Adrenal gland (tissue), 19 donors: ENCODE measurements at places on chromosomes 2 and 18. TPM values are rescaled to one million over a fixed set of nuclear protein-coding genes. Genes with fewer than 3 reads are reported as not detected.

Gene MEP1B
- polyA plus RNA-seq, result not detected

Gene LOXL3
- polyA plus RNA-seq, result 3.6 TPM

Gene CSRNP3
- 4.6 TPM for polyA plus RNA-seq

Gene TYMS
- polyA plus RNA-seq, result 7.1 TPM

GRCh38 chr18:54003195-54003594, 221.3 kb downstream of the MBD2 start:
- no peak overlapping the region for H3K27ac ChIP-seq
- H3K36me3 ChIP-seq, result no peaks in the 10 kb centered on the region
- DNase-seq, result no peak
- no peak overlapping the region for H3K4me3 ChIP-seq

GRCh38 chr2:20484810-20485611, 38.1 kb downstream of the RHOB start:
- H3K4me3 ChIP-seq, result no peak overlapping the region
- no peak overlapping the region for H3K27ac ChIP-seq
- H3K4me1 ChIP-seq, result peaks cover 14% of the 10 kb centered on the region
- no peaks in the 10 kb centered on the region for H3K36me3 ChIP-seq
- DNase-seq, result no peak

- no peaks in the 10 kb centered on the region for H3K27me3 ChIP-seq
- H3K4me3 ChIP-seq, result no peak overlapping the region
- H3K4me1 ChIP-seq, result peaks cover 3% of the 10 kb centered on the region
- DNase-seq, result no peak
- H3K27ac ChIP-seq, result no peak overlapping the region
These were observed 14.0 kb downstream of the KIF5C start for GRCh38 chr2:148888986-148889385.

- H3K36me3 ChIP-seq, result no peaks in the 10 kb centered on the region
- no peaks in the 10 kb centered on the region for H3K27me3 ChIP-seq
- no peak for DNase-seq
- no peak overlapping the region for H3K27ac ChIP-seq
- no peak overlapping the region for H3K4me3 ChIP-seq
- no peaks in the 10 kb centered on the region for H3K4me1 ChIP-seq
These were observed 18.8 kb upstream of the TSPYL6 start for GRCh38 chr2:54274781-54275242.
